NCI-H524 (cell line): ENCODE measurements at places on chromosomes 7 and 10.

- DNase-seq, result peak; percentile 44
Observed at GRCh38 chr10:35307297-35307696, 29.0 kb upstream of the CCNY start.

DNA sequence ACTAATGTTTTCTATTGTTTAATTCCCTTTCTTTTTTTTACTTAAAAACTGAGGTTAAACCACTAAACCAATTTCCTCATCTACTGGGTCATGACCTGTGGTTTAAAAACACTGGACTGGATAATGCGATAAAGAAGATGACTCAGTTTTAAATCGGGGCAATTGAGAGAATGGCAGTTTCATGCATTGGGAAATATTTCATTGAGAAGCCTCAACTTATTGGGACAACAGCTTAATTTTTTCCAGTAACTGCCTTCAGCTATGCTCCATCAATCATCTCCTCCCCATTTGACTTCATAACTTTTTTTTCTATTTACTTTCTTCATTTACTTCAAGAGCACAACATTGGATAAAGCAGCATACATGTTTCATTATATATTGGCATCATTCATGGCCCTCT lies 61.8 kb upstream of the MET start:
- DNase-seq, result no peak

DNA sequence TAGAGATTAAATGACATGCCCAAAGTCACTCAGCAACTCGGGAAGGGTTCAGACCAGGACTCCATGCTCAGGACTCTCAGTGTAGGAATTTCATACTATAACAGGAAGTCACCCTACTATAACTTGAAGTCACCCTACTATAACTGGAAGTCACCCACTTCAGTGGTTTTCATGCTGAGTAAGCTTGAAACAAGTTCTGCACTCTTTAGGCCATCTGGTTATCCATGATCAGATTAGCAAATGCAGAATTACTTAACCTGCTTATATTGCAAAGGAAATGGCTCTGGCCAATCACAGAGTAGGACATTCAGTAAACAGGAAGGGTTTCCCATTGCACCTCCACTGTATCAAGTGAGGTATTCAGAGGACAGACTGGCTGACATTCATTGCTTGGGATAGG lies 1240.4 kb downstream of the GATA3 start:
- peak; percentile 53 for DNase-seq

- no peak for DNase-seq
Observed at GRCh38 chr7:7330997-7331396, 148.7 kb downstream of the C1GALT1 start.

DNA sequence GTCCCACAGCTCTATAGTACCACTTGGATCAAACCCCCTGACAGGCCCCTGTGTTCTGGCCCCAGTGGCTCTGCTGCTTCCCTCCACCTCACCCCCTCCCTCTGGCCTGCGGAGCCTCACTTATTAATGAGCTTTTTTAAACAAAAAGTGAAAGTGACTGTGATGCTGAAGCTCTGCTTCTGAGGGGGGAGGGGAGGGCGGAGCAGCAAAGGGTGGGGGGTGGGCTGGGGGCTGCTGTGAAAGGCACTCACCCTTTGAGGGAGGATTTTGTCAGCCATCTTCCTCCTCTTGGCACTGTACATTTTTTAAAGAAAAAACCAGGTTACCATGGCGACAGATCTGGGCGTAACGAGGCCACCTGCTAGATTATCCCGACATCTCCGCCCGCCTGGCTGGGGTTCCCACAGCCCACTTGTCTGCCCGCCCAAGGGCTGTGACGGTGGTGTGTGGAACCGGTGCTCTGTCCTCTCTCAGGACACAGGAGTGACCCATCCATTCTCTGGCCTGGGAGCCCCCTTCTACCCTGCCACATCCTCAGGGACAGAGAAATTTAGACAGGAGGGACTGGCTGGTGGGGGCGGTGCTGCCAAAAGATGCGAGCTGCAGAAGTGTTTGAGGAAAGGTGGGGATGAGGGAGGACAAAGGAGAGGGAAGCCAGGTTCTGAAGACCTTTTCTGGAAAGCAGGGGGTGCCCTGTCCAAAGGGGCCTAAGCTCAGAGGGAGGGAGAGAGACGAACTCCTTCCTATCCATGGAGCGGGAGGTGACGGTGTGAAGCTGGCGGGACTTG lies 4.9 kb downstream of the SMARCD3 start:
- peak; percentile 75 for DNase-seq

DNA sequence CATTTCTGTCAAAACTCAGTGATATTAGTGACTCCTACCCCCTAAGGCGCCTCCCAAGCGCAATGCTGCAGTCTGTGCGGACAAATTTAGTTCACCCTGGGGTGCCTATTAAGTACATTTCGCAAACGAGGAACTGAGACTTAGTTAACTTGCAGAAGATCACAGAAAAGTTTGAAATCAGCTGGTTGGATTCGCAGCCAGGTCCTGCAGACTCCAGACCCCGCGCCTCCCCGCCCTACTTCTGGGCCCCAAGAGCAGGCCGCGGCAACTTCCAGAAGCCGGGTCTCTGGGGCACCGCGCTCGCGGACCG lies 588 bp downstream of the CYREN start:
- no peak for DNase-seq

GRCh38 chr10:117455346-117455745 lies 80.1 kb upstream of the PDZD8 start:
- no peak for DNase-seq

DNA sequence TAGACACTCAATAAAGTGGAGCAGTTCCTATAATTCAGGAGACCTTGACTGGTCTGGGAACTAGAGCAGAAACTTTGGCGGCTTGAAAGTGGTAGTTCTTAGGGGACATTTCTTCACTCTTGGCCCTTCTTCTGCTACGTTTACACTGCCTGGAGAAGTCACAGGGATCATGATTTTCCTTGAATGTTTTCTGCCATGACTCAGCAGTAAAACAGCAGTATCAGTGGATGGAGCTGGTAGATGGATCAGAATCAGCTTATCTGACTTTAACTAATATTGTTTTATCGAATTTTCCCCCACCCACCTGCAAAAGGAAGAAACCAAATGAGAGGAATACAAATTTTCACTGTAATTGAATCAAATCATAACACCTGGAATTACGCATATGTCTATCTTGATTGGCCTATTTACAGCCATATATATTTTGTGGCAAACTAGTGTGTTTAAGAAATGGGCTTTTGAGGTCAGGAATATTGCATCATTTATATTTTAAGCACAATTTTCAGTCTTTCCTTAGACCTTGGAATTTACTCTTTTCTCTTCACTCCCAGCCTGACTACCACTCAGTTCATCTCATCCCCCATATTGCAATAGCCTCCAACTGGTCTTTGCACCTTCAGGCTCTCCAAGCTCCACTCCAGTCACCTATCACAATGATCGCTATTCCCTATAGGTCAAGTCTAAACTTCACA lies 14.9 kb upstream of the DLX5 start:
- no peak for DNase-seq

GRCh38 chr10:123132576-123133477 lies 2.9 kb upstream of the HMX3 start:
- DNase-seq, result peak; percentile 40

GRCh38 chr10:34116220-34116641 lies 698.9 kb downstream of the PARD3 start:
- DNase-seq, result no peak

DNA sequence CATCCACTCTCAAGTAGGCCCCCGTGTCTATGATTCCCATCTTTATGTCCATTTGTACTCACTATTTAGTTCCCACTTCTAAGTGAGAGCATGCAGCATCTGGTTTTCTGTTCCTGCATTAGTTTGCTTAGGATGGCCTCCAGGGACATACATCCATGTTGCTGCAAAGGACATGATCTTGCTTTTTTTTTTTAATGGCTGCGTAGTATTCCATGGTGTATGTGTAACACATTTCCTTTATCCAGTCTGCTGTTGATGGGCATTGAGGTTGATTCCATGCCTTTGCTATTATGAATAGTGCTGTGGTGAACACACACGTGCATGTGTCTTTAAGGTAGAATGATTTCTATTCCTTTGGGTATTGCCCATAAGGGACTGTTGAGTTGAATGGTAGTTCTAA lies 67.8 kb downstream of the SFMBT2 start:
- DNase-seq, result no peak

DNA sequence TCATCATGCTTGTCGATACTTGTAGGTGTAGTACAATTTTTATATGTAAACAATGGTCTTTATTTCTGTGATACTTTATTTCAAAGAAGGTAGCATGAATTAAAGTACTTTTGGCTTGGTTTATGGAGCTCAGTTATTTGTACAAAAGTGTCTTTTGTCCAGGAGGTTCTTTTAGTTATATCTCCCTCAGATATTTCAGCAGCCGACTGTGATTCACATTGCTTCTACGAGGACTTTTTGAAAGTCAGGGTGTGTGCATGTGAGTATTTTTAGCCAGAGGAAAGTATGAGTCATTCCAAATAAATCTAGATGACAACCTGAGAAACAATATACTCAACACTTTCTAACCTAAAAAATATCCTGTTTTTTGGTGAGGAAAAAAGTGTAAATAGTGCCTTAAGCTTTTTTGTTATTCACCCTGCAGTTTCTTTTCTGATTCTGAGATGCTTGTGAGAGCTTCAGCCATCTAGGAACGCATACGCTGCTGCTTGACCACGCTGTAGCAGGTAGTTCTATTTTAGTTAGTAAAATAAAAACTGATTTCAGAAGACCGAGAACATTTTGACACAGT lies 595 bp upstream of the SUN1 start:
- DNase-seq, result no peak

DNA sequence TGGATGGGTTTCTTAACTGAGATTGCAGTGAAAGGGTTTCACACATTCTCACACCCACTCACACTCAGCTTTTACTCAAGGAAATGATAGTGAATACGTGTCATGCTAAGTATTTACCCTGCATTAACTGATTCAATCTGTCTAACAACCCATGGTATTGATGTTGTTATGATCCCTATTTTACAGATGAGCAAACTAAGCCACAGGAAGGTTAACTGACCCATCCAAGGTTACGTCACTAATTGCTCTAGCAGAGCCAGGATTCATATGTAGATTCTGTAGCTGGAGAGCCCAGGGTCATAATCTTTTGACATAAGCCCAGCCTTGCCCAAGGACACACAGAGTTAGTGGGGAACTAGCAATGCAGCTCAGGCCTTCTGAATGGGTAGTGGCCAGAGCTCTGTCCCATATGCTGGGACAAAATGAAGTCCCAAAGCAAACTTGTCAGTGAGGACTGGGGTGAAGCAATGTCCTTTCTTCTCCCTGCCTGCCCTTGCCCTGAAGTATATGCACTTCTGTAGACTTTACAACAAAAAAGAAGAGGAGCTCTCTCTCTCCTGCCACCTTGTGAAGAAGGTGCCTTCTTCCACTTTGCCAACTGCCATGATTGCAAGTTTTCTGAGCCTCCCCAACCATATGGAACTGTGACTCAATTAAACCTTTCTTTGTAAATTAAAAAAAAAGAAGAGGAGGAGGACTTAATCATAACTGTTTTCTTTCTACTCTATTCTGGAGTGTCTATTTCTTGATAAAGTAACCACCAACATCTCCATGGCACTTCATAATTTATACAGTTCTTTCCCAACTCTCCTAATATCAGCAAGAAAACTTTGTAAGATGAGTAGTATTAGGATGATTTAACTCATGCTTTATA lies 4.9 kb upstream of the CYP3A7 start:
- no peak for DNase-seq

GRCh38 chr10:88802523-88803285 lies at the start of gene LIPM:
Gene LIPM, plus strand, starts transcription at chr10:88802730. Its CDS starts 167 bp downstream, at chr10:88802897.
- DNase-seq, result no peak

- no peak for DNase-seq
Observed at GRCh38 chr10:17175551-17175950, 25.9 kb downstream of the TRDMT1 start.

- DNase-seq, result no peak
Observed at GRCh38 chr10:29023678-29024077, 265.2 kb upstream of the LYZL1 start.

DNA sequence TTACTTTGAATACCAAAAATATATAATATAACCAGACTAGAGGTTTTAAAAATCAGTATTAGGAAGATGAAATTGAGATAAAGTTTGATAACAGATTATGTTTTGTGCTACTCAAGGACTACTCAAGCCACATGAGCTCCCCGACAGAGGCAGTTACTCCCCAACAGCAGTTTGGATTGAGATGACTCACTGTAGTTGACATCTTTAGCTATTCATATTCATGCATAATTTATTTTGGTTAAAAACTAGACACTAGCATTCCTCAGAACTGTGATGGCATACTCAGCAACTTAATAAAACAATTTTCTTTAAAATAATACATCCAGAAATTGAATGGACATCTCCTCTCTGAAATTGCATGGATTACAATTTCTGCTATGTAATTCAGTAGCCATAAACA lies 19.6 kb downstream of the PCLO start:
- no peak for DNase-seq

DNA sequence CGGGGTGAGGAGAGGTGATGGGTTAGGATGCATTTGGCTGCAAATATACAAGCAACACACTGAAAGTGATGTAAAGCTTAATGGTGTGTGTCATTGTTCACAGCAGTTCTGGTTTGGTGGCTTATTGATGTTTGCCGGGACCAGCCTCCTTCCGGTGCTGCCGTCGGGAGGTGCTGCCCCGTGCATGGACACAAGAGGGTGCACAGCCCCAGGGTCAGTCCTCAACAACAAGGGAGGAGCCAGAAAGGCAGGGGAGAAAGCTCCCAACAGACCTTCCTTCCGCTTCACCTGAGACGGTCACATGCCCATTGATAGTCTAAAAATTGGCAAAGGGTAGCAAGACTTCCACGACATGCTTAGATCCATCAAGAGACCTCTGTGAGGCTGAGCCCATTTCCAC lies 9.5 kb downstream of the RNF32 start:
- DNase-seq, result peak; percentile 11

DNA sequence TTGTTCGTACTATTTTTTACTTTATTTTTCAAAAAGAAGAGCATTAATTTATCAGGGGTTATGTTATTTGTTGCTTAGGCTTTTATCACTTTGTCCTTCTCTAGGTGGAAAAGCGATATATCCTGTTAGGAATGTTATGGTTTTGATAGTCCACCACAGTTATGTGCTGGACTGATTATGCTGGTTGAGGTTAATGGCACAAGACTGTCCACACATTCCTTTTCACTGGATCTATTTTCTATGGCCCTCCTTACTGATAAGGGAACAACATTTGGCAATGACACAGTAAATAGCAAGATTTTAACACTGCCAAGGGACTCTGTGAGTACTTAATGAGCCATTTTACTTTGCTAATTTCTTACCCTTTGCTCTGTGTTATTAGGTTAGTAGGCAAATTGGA lies 1212.3 kb downstream of the NXPH1 start:
- DNase-seq, result no peak

- DNase-seq, result no peak
Observed at GRCh38 chr7:158374586-158374985, 213.0 kb downstream of the PTPRN2 start.

- no peak for DNase-seq
Observed at GRCh38 chr7:128737867-128738385, 1.2 kb upstream of the CALU start.
